Stimulated activated CD8-positive, alpha-beta memory T cell treated with anti-CD3 and anti-CD28 coated beads, Interleukin-12 subunit alpha, Interleukin-12 subunit beta, amount 100 ng/mL, for 1 hour (primary cell): ENCODE measurements at places on chromosomes 1 and 21.
A peak's percentile ranks its signal among the peaks of the same experiment; 100 is the strongest.

- no peak for DNase-seq
Measured at GRCh38 chr1:193787061-193787460, 600.6 kb upstream of the B3GALT2 start.

- no peak for DNase-seq
Measured at GRCh38 chr1:55725378-55725777, 510.2 kb upstream of the USP24 start.

- DNase-seq, result no peak
Measured at GRCh38 chr1:84756455-84757082, 66.3 kb upstream of the SSX2IP start.

- no peak for DNase-seq
Measured at GRCh38 chr1:150262388-150263320, 5.1 kb downstream of the CA14 start.

DNA sequence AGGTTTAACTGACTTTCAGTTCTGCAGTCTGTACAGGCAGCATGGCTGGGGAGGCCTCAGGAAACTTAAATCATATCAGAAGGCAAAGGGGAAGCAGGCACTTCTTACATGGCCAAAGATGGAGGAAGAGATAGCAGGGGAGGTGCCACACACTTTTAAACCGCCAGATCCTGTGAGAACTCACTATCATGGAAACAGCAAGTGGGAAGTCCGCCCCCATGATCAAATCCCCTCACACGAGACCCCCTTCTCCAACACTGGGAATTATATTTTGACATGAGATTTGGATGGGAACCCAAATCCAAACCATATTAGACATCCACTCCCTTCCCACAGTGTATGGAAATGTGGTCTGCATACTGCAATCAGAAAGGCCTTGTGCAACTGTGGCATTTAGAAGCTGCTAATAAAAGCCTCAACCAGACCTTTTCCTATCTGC, 148.2 kb downstream of the FCRL5 start:
- no peak for DNase-seq

- no peak for DNase-seq
Measured at GRCh38 chr1:56511766-56512165, 67.6 kb downstream of the PLPP3 start.

DNA sequence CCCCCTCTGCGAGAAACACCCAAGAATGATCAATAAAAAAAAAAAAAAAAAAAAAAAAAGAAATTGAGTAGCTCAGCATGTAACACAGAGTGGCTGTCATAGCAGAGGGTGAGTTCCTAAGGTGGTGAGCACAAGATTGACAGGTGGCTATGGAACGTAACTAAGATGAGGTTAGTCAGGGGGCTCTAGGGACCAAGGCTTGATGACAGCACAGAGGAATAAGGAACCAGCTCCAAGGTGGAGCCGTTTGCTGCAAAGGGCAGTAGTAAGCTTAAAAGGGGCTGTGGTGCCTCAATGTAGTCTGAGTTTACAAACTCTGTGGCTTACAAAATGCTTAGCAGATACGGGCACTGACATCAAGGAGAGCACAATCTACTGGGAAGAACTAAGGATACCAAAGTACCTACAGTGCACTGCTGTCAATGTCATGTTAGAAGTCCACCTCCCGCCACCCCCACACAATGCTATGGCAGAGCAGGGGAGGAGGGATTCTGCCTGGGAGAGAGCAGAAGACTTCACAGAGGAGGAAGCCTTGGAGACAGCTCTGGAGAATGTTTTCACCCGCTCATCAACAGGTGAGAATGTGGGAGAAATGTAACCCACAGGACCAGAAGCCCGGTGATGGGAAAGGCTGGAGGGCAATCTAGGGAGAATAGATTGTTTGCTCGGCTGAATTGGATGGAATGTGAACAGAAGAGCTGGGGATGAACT, 13.1 kb downstream of the IQGAP3 start:
- DNase-seq, result no peak

- no peak for DNase-seq
Measured at GRCh38 chr1:22155517-22155916, 12.6 kb upstream of the WNT4 start.

DNA sequence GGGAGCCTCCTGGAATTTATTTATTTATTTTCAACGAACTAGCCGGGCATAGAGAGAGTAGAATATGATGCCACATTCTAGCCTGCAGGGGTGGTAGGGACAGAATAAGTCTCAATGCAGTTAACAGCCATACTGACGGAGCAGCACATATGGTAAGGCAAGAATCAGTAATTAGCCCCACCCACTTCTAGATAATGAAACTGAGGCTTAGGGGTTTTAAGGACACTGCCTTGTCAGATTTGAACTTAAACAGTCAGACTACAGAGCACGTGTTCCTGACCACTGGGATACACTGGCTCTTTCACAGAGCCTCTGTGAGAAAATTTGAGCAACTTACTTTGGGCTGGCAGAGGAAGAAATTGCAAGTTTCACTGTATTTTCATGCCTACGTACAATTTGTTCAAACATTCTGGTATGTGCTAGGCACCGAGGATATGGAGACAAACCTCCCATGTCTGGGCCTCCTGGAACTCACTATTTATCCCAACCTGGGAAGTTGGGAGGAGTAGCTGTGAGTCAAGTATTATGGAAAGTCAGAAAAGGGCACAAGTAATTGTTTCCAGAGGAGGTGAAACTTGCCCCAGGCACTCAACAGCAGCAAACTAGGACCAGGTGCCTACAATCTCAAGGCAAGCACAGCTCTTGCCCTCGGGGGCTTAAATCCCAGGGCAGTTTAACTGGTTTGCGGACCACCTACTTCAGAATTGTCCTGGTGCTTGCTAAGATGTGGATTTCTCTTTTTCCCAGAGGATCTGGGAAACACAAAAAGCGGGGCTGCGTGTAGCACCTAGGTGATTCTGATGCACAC, 1.6 kb upstream of the CLIC4 start:
- no peak for DNase-seq

- DNase-seq, result no peak
Measured at GRCh38 chr1:37478890-37479254, 4.5 kb downstream of the ZC3H12A start.

DNA sequence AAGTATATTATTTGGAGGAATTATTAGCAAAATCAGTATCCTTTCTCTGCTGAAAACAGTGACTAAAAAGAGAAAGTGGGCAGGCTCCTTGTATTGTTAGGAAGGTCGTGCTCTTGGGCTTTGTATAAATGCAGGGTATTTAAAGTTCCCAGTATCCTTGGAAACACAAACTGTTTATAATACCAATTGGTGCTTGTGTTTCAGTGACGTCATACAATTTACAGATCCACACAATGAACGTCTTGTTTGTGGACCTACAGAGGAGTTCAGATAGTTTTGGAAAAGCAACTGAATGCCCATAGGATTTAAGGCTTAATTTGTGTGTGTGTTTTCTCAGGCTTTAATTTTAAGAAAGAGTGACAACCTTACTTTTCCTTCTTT, 168.2 kb downstream of the RASAL2 start:
- DNase-seq, result no peak

DNA sequence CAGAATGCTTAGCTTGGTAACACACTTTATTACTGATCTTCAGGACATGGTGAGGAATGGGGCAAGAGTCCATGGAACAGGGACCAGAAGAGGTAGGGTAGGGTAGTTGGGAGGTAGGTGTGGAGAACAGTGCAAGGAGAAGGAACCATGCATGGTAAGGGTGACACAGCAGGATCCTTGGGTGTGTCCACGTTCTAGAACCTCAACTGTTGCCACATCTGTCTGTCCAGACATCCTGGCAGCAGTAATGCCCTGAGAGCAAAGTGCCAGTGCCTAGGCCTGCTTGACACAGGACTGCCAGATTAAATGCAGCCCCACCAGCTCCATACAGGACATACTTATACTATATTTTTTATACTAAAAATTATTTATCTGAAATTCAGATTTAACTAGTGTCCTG, 13.9 kb downstream of the DMAP1 start:
- no peak for DNase-seq

- no peak for DNase-seq
Measured at GRCh38 chr1:26700711-26701110, 4.9 kb downstream of the ARID1A start.

GRCh38 chr1:166915941-166916340, 39.9 kb upstream of the TADA1 start:
- DNase-seq, result no peak

DNA sequence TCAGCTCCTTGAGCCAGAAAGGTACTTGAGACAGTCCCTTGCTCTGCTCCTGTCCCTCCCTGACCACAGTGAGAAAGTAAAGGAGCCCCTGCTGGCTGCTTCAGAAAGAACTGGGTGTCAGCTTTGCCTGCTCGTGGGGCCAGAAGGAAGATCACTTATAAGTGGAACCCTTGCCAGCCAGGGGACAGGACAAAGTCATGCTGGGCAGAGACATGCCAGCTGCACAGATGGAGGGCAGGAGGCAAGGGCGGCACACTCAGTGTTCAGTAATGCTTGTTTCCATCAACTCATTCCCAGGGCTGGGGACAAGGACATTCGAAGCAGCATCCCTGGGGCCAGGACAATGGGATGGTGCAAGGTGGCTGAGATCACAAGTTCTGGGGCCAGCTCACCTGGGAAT, 41.8 kb downstream of the NTPCR start:
- DNase-seq, result no peak

GRCh38 chr1:147545133-147545532, 3.8 kb downstream of the BCL9 start:
- peak; percentile 71 for DNase-seq

- no peak for DNase-seq
Measured at GRCh38 chr1:150874455-150875196, 1.8 kb downstream of the ARNT start.

- DNase-seq, result no peak
Measured at GRCh38 chr1:186790101-186790500, 38.6 kb upstream of the PLA2G4A start.

GRCh38 chr1:43043695-43044094, 85.0 kb upstream of the SLC2A1 start:
- no peak for DNase-seq

GRCh38 chr1:162055062-162055461, 14.4 kb upstream of the NOS1AP start:
- DNase-seq, result no peak

DNA sequence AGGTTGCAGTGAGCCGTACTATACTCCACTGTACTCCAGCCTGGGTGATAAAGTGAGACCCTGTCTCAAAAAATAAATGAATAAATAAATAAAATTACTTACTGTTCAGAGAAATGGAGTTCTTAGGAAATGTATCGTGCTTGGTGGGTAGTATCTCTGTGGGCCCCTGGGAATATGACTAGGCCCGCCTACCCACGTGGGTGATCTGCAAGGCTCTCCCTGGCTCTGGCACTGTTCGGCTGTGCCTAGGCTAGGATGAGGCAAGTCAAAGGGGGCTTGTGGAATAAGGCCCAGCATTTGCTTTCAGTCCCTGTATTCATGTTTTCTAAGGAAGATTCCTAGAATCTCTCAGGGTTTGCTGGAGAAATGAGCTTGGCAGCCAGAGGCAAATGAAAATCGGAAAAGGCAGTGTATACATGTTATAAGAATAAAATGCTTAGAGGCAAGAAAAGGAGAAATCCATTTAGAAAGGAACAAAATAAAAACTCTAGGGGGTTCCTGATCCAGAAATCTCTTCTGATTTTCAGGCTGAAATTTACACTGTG, 4.5 kb upstream of the CSRP1 start:
- DNase-seq, result no peak

- no peak for DNase-seq
Measured at GRCh38 chr1:64765826-64766225, 21.0 kb downstream of the RAVER2 start.

GRCh38 chr1:27649306-27649635, 14.3 kb upstream of the FGR start:
- DNase-seq, result no peak

GRCh38 chr1:89546082-89546889, 21.7 kb downstream of the LRRC8B start:
- no peak for DNase-seq

- DNase-seq, result no peak
Measured at GRCh38 chr1:228396770-228397662, 9.6 kb downstream of the TRIM11 start.

- no peak for DNase-seq
Measured at GRCh38 chr1:225440380-225441221, 12.8 kb upstream of the LBR start.

DNA sequence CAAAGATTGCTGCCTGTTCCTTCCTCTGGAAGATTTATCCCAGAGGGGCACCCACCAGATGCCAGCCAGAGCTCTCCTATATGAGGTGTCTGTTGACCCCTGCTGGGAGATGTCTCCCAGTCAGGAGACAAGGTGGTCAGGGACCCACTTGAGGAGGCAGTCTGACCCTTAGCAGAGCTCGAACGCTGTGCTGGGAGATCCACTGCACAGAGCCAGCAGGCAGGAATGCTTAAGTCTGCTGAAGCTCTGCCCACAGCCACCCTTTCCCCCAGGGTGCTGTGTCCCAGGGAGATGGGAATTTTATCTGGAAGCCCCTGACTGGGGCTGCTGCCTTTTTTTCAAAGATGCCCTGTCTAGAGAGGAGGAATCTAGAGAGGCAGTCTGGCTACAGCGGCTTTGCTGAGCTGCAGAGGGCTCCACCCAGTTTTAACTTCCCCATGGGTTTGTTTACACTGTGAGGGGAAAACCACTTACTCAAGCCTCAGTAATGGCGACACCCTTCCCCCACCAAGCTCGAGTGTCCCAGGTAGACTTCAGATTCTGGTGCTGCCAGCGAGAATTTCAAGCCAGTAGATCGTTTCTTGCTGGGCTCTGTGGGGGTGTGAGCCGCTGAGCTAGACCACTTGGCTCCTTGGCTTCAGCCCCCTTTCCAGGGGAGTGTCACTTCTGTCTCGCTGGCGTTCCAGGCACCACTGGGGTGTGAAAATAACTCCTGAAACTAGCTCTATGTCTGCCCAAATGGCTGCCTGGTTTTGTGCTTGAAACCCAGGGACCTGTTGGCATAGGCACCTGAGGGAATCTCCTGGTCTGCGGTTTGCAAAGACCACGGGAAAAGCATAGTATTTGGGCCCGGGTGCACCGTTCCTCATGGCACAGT, 51.1 kb upstream of the PDC start:
- DNase-seq, result no peak

GRCh38 chr1:66681686-66682085, 70.6 kb upstream of the DYNLT5 start:
- DNase-seq, result no peak
